ENCODE measurements at places on chromosomes 7 and 10. TPM values are rescaled to one million over a fixed set of nuclear protein-coding genes. Genes with fewer than 3 reads are reported as not detected.
A peak's percentile ranks its signal among the peaks of the same experiment; 100 is the strongest.

DNA sequence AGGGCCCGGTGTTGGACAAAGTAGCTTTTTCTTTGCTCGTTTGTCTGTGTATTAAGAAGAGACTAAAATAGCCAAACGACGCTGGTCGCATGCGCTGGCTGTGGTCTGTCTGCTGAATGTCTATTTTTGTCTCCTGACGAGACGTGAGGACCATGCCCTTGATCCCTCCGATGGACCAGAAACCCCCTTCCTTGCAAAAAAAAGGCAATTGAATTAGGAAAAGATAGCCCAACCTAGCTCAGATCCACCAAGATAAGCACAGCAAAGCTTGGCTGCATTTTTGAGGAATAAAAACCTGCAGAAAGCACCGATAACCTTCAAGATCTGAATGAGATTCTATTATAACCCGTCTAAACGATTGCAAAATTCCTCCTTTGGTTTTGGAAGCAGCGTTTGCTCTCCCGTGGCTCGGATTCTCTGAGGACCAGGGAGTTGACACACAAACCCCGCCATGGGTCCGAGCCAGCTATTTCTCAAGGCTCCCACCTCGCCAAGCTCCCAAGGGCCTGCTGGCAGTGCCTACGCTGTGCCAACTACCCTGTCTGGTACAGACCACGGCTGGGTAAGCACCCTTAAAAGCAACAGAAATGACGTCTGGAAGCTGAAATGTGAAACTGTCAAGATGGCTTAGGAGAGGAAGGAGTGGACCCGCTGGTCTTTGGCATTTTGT is 17.7 kb upstream of the TTYH3 start:
- DNase-seq = no peak

- DNase-seq = peak; percentile 65
These were observed 239.9 kb downstream of the ADRA2A start for GRCh38 chr10:111316722-111317212.

GRCh38 chr7:73742338-73742752 is 3.7 kb upstream of the ABHD11 start:
- DNase-seq = peak; percentile 79

- no peak for DNase-seq
These were observed 14.2 kb upstream of the SVIL start for GRCh38 chr10:29648983-29649268.

DNA sequence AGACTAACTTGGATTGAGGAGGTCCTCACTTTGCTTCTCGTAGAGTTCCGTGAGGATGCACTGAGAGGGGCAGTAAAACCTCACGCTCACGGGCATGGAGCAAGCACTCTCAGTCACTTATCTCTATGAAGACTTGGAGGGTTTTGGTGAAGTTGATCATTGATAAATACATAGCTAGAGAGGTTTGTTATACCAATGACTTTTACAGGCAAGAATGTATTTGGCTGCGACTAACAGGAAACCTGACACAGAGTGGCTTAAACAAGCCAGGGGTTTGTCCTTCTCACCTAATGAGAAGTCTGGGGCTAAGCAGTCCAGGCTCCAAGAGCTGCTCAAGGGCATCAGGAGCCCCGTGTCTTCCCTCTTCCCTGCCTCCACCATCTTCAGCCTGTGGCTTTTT is 6.1 kb downstream of the BICC1 start:
- DNase-seq = no peak

- no peak for DNase-seq
These were observed 32.4 kb upstream of the TOMM7 start for GRCh38 chr7:22855049-22855392.

- DNase-seq = no peak
These were observed 20.7 kb downstream of the NT5C3A start for GRCh38 chr7:33041631-33042428.

GRCh38 chr10:122659126-122659525 is 40.5 kb downstream of the C10orf120 start:
- DNase-seq = no peak

DNA sequence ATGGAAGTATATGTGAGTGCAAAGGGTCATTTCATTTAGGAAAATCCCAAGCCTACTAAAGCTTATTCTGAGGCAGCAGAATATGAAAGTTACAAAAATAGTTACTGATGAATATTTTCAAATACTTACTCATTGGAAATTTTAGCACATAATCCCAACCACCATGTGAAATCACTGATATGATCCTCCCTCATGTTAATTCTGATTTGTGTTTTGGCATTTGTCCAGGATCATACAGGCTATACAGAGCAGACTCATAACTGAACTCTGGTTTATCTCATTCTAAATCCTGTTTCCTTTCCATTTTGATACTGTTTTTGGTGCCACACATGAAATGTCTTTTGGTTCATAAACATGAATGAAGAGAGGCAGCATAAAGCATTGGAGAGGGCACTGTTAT is 3.4 kb upstream of the FAM24B start:
- no peak for DNase-seq

DNA sequence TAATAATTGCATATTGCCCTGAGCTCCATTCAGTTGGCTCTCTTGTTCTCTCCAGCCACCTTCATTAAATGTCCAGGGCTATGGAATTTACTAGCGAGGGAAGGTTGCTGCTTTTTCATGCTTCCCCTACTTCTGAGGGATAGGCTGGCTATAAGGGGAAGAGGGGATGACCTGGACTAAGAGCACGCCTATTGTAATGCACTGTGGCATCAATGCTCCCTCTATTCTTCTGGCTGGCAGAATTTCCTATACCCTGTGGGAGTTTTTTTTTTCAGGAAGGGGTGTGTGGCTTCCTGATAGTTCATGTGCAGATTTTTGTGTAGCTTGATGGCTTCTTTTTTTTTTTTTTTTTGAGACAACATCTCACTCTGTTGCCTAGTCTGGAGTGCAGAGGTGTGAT is 155.8 kb downstream of the SND1 start:
- DNase-seq = no peak

GRCh38 chr7:34315032-34315431 is 343.0 kb upstream of the NPSR1 start:
- DNase-seq = no peak

DNA sequence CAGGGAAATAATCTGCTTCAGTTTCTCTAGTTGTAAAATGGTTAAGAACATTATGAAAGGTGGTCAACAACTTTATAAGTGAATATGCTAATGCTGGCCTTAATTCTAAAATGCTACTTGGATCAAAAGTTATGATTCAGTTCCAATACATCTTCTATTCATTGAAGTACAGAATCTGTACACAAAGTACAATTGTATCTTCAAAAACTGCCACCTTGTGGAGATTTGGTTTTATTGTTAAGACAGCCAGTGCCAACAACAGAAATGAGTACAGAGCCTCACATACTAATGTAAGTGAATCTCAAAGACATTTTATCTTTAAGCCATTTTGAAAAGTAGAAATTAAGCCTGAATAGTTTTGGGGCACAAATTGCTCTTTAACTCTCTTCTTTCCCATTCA is 194.0 kb downstream of the CFTR start:
- DNase-seq = peak; percentile 15

- DNase-seq = no peak
These were observed at the start of gene PKD2L1 for GRCh38 chr10:100330079-100330478. TSS of gene PKD2L1 (minus strand) at chr10:100330228. CDS start at chr10:100330103, 125 bp downstream.

DNA sequence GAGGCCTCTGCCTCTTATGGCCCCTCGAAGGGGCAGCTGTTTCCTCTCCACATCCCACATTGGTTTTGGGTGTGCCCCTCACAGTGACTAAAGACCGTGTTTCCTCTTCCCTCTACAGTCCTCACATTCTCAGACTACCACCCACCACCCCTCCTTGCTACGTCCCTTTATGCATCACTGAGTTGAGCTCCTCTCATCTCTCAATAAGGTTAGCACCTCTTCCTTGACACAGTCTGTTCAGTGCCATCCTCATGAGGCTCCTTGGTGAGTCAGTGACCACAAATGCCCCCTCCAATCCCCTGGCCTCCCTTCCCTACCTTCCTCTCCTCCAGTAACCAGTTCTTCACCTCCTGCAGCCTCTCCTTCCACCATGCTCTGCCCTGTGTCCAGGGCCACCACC is 239.1 kb upstream of the MYO3A start:
- no peak for DNase-seq

- no peak for DNase-seq
These were observed 8.4 kb downstream of the LHPP start for GRCh38 chr10:124469956-124470484.

DNA sequence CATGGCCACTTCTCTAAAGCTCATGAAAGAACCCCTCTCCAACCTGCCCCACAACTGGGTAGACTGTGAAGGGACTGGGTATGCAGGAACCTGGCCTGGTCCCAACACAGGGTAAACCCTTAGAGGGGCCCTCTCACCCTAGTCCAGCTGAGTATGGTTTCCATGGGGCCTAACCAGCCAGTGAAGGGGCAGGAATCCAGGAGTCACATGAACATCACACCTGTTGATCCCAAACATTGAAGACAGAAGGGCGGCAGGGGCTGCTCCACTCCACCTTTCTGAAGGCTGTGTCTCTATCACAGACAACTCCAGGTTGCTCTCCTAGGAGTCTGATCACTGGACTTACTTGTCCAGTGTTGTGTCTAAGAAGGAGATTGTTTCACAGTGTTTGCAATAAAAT is 30.8 kb downstream of the GRID1 start:
- DNase-seq = no peak

- no peak for DNase-seq
These were observed 492.4 kb upstream of the STEAP1 start for GRCh38 chr7:89661876-89662275.

- no peak for DNase-seq
These were observed 5.1 kb downstream of the CALML3 start for GRCh38 chr10:5529702-5530411.

GRCh38 chr10:128187788-128188185 is 61.6 kb upstream of the MKI67 start:
- DNase-seq = no peak

GRCh38 chr10:12201543-12201942 is 5.6 kb downstream of the CDC123 start:
- peak; percentile 23 for DNase-seq

- DNase-seq = no peak
These were observed 1239.7 kb downstream of the GATA3 start for GRCh38 chr10:9294132-9294663.

- no peak for DNase-seq
These were observed 128.9 kb downstream of the PLXDC2 start for GRCh38 chr10:19944911-19945663.

- DNase-seq = no peak
These were observed 2.8 kb downstream of the GIMAP8 start for GRCh38 chr7:150453181-150453580.

- DNase-seq = no peak
These were observed 8.3 kb downstream of the FAM20C start for GRCh38 chr7:200704-201103.

The DUSP5 gene
- polyA plus RNA-seq = 12.0 TPM

The DBNL gene
- polyA plus RNA-seq = 75.1 TPM

The MOGAT3 gene
- polyA plus RNA-seq = 0.83 TPM

The CDH23 gene
- polyA plus RNA-seq = 0.96 TPM

The SUMF2 gene
- 160 TPM for polyA plus RNA-seq

The KCNH2 gene
- 21.0 TPM for polyA plus RNA-seq

The H2BK1 gene
- not detected for polyA plus RNA-seq

The FOXI2 gene
- polyA plus RNA-seq = 2.0 TPM

The RAMP3 gene
- polyA plus RNA-seq = 10.7 TPM

The INHBA gene
- polyA plus RNA-seq = 4.5 TPM

The AP1S1 gene
- 81.6 TPM for polyA plus RNA-seq

The LRIT1 gene
- polyA plus RNA-seq = not detected

The NAT16 gene
- polyA plus RNA-seq = not detected

The ABCC2 gene
- polyA plus RNA-seq = 14.3 TPM
